Stimulated activated CD8-positive, alpha-beta memory T cell treated with anti-CD3 and anti-CD28 coated beads, Interleukin-4, amount 100 ng/mL, for 4 hours (primary cell): ENCODE measurements at places on chromosomes 2 and 18.

GRCh38 chr2:1884933-1885580 is 140.7 kb upstream of the PXDN start:
- no peak for DNase-seq

- DNase-seq = no peak
Observed at GRCh38 chr2:85797921-85798320, 44.1 kb downstream of the ATOH8 start.

- no peak for DNase-seq
Observed at GRCh38 chr2:139156730-139157129, 376.5 kb upstream of the NXPH2 start.

DNA sequence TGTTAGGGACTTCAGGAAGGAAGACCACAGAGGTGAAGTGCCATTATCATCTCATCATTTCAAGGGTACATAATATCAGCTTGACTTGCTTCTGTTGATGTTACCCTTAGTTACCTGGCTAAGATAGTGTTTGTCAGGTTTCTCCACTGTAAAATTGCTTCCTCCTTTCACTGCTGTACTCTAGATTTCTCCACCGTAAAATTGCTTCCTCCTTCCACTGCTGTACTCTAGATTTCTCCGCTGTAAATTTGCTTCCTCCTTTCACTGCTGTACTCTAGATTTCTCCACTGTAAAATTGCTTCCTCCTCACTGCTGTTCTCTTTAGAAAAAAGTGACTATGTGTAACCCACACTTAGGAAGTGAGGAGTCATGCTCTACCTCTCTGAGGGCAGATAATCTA is 1460.3 kb downstream of the SUCLG1 start:
- no peak for DNase-seq

- DNase-seq = no peak
Observed at GRCh38 chr18:76474824-76475223, 20.2 kb downstream of the ZNF516 start.

DNA sequence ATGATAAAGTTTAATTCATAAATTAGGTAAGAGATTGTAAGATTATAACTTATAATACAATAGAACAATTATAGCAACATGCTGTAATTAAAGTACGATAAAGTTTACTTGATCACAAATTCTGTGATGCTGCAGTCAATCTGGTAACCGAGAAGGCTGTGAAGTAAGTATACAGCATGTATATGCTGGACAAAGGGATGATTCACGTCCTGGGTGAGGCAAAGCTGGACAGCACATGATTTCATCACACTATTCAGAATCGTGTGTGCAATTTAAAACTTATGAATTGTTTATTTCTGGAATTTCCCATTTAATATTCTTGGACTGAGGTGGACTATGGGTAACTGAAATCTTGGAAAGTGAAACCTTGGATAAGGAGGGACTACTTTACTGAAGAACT is 522.2 kb upstream of the CNTNAP5 start:
- no peak for DNase-seq

GRCh38 chr2:10876963-10877362 is 34.8 kb upstream of the KCNF1 start:
- no peak for DNase-seq

DNA sequence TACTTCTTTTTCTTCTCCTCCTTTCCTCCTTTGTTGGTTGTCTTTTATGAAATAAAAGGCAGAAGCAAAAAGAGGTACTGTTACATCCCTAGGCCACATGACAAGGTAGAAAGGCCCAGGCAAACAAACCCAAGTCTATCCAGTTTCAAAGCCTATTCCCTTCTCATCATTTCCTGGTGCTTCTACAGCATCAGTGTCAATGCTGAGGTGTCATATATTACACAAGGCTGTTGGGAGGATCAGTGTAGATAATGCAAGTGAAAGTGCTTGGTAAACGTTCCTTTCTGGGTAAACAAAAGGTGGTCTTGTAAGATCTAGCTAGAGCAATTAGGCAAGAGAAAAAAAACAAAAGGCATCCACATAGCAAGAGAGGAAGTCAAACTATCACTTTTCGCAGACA is 64.9 kb downstream of the EVA1A start:
- no peak for DNase-seq

DNA sequence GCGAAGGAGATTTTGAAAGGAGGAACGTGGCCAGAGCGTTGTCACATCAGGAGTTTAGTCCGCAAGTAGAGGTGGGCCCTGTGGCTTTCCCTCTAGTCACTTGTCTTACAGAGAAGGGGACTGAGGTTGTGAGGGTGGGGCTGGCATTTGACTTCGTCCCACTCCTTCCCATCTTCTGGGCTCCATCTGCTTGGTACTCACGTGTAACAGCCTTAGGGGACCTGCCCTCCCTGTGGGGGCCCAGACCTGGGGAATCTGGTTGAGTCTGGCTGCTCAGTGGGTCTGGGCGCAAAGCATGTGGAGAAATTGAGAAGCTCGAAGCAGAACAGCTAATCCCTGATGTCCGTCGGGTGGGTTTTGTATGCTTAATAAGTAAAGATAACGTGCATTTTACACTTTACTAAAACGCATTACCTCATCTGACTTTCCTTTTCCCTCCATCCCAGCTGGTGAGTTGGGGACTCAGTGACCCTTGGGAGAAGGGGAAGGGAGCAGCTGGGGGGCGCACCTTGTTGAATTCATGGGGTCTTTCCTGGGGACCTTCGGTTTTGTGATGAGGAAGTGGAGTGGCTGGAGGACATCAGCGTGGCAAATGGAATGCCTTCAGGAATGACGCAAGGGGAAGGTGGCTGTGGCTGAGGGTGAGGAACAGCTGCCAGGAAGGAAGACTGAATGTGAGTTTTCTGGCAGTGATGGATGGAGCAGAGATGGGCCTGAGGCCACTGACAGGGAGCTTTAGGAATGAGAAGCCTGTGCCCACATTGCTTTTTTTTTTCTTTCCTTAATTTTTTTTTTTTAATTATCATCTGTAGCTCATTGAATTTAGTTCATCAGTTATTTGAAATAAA is 44.8 kb downstream of the ASAP2 start:
- DNase-seq = no peak

- DNase-seq = no peak
Observed at GRCh38 chr18:26088487-26088886, 1.9 kb downstream of the SS18 start.

DNA sequence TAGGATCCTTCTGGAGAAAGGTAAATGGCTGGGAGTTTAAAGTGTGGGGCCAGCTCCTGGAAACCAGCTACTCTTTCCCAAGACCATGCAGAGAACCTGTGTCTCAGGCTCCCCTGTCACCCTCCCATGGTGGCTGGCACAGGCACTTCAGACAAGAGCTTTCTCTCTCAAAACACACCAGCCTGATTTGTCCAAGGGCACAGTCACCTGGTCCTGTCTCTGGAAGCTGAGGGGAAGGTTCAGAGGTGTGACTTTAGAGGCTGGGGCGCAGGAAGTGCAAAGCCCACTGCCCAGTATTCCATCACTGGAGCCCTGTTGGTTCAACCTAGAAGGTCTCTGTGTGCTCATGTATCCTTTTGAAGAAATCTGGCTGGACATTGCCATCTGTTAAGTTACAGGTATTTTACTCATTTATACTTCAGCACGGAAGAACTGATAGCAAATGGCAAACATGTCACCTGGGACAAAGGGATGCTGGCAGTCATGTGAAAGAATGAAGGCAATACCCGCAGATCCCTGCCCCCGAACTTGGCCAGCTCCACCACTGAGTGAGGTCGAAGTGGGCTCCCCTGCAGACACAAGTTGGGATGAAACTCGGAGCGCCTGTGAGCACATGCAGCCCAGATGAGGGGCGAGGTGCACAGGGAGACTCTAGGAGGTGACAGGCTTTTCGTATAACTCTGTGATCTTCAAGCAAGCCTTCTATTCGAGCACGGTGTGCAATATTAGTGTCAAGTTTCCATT is 96.9 kb upstream of the MGAT4A start:
- DNase-seq = no peak

DNA sequence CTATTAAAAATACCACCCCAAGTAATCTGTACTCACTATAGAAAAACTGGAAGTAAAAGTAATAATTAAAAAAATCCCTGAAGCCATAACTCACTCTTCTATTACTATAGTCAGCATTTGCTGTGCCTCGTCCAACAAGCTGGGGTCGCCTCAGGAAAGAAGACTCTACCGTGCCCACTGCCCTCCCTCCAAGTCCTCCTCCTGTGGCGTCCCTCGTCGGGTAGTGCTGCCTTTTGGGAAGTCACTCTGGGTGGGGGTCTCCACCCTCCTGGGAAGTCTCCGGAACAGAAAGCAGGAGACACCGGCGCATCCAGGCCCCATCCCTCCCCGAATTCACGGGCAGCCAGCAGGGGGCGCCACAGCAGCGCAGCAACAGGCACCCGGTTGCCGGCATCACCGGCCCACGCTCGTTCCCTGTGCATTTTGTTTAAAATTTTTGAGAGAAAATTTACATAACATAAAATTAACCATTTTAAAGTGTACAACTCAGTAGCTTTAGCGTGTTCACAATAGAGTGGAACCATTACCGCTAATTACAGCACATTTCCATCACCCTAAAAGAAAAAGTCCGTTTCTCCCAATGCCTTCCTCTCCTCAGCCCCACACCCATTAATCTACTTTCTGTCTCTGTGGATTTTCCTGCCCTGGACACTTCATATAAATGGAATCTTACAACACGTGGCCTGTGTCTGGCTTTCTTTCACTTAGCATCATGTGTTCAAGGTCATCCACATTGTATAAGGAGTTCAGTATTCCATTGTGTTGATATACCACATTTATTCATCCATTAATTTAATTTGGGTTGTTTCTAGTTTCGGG is 62.2 kb downstream of the ADNP2 start:
- peak; percentile 20 for DNase-seq

DNA sequence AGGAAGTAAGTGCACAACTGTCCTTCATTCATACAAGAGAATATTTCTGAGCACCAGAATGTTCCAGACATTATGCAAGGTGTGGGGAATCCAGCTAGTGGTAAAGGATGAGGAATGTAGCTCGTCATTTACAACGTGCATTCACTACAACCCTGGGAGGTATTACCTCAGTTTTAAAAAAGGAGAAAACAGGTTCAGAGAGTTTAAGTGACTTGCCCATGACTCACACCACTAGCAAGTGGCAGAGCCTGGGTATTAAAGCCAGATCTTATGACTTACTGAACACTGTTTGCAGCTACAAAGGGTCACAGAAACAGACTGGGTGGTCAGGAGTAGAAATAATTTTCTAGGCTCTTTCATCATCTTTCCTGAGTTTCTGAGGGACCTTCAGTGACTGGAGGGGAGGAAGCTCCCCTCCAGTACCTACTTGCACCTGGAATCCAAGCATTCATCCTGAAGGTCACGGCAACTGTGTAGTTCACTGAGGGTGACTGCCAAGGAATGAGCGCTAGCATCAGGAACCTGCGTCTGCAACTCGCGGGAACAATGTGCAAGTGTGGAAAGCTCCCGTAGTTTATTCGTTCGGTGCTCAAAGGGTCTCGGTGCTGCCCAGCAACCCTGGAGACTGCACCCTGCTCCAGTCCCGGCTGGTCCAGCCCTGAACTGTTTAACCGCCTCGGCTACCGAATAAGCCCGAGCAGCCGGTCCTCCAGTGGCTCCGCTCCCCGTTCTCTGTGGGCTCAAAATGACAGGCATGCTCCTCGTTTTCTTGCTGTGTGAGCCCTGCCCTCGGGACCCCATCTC is 647 bp downstream of the CCDC121 start:
- DNase-seq = no peak

- DNase-seq = no peak
Observed at GRCh38 chr18:32974421-32975162, 201.8 kb upstream of the KLHL14 start.

DNA sequence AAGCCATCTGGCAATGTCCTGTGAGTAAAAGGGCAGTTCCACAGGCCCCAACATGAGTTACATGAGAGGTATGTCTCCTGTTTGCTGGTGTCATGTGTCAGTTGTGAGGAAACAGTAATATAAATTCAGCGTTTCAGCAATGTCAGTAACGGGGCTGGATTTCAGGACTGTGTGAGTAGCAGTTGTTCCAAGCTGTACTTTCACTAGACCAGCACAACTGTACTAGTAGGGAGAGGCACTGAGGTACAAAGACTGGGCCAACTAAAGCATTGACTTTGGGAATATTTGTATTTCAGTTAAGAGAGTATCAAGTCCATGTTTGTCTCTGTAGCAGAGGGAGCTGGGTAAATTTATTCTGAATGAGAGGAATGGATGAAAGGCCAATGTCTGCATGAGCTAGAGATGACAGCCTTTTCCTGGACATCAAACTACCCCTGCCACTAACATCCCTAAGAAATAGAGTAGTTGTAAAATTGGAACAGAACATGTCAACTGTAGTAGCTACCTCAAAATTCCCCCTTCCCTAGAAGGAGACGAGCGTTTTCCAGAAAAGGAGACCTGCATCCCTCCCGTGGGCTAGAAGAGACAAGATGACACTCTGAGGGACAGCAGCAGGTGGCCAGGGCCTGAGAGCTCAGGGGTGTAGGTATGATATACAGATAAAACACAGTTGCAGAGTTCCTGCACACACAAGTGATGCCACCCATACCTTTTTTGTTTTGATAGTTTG is 24.4 kb downstream of the EIF4E2 start:
- no peak for DNase-seq

DNA sequence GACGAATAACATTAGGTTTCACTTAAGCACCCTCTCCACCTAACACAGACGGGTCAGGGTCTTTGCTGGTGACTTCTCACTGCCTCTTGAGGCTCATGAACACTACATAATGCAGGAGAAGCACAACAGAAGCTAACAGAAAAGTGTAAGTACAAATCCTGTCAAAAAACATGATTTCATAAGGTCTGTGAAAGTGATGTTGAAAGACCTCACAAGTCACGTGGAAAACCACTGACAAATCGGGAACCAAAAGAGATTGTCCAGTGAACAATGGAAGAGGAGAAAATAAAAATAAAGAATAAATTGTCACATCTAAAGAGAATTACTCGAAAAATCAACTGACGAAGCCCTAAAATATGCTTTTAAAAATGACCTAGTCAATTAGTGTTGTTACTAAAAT is 14.0 kb downstream of the PSD4 start:
- no peak for DNase-seq
